ENCODE measurements at places on chromosomes 13 and 19.

DNA sequence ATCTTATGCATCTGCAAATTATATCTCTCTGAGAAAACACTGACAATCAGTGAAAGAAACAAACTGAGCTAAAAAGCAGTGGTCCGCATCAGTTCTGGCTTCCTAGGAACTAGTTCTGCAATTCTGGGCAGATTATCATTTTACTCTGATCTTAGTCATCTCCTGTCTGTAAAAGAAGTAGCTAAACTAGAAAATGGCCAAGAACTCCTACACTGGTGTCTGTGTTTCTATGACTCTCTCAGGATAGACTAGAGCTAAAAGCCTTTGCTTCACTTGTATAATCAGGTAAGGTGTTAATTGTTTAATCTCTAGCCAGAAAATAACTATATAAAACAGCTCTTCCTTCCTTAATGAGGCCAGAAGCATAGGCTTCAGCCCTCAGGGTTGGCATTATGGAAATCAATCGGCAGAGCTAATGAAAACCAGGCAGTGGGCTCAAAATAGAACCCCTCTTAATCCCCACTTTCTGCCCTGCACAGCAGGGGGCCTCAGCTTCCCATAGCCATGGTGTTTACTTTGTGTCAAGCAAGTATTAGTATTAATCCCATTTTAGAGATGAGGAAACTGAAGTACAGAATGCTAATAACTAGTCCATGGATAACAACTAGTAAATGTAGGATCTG is 459.2 kb downstream of the FGF14 start:
- DNase-seq: no peak
- no peak overlapping the region for H3K4me3 ChIP-seq
- H3K36me3 ChIP-seq: no peaks in the 10 kb centered on the region
- peaks cover 3% of the 10 kb centered on the region for H3K4me1 ChIP-seq
- no peaks in the 10 kb centered on the region for H3K27me3 ChIP-seq

DNA sequence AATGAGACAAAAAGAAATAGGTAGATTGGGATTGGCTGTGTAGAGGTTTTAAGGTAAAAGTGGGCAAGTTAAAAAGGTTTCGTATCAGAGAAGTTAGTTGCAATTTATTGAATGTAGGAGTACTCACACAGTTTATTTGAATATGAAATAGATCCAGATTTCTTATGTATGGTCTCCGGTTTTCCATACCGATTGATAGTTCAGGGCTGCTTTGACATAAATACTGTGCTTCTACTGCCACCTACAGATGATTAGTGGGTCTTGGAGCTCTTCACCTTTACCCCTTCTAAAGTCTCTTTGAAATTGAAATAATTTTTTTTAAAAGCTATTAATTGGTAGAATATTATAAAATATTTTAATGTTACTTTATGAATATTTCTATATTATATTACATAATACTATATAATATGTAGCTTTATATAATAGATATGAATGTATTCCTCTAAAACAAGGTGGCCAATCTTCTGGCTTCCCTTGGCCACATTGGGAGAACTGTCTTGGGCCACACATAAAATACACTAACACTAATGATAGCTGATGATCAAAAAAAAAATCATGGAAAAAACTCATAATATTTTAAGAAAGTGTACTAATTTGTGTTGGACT is 7.7 kb upstream of the GPR18 start:
- H3K36me3 ChIP-seq: no peaks in the 10 kb centered on the region
- H3K4me3 ChIP-seq: no peak overlapping the region
- no peak overlapping the region for H3K27ac ChIP-seq

GRCh38 chr19:39064405-39064804 is 19.8 kb upstream of the ACP7 start:
- H3K4me3 ChIP-seq: no peak overlapping the region
- H3K27me3 ChIP-seq: no peaks in the 10 kb centered on the region
- peak; percentile 7 for DNase-seq
- no peak overlapping the region for H3K27ac ChIP-seq
- no peaks in the 10 kb centered on the region for H3K36me3 ChIP-seq
- H3K4me1 ChIP-seq: no peaks in the 10 kb centered on the region

- H3K4me3 ChIP-seq: no peak overlapping the region
- no peaks in the 10 kb centered on the region for H3K27me3 ChIP-seq
- no peaks in the 10 kb centered on the region for H3K36me3 ChIP-seq
- no peak overlapping the region for H3K27ac ChIP-seq
- H3K4me1 ChIP-seq: no peaks in the 10 kb centered on the region
Measured at GRCh38 chr13:112928972-112929782, 39.8 kb upstream of the MCF2L start.

DNA sequence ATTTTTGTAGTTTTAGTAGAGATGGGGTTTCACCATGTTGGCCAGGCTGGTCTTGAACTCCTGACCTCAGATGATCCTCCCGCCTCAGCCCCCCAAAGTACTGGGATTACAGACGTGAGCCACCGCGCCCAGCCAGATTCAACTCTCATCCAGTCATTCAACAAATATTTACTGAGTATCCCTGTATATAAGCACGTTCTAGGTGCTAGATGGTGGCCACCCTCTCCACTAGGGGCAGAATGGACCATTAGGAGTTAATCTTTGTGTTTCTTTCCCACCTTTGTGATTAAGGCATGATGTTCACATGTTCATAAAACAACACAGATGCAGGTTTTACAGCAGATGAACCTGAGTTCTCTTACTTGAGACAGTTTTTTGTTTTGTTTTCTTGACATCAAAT is 7.3 kb downstream of the SHKBP1 start:
- peaks cover 11% of the 10 kb centered on the region for H3K36me3 ChIP-seq
- no peak overlapping the region for H3K27ac ChIP-seq
- no peaks in the 10 kb centered on the region for H3K4me1 ChIP-seq

DNA sequence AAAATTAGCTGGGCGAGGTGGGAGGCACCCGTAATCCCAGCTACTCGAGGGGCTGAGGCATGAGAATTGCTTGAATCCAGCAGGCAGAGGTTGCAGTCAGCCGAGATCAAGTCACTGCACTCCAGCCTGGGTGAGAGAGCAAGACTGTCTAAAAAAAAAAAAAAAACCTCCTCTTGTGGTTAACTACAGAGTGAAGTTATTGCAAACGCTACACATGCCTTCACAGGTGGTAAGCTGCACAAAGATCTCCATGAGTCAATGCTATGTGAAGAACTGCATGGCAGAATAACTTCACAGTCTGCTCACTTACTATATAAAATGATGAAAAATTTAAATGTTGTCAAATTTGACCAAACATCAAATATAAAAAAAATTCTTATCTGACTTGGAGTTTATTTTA is 436.8 kb downstream of the FGF14 start:
- no peaks in the 10 kb centered on the region for H3K27me3 ChIP-seq
- DNase-seq: no peak
- peaks cover 7% of the 10 kb centered on the region for H3K4me1 ChIP-seq
- no peak overlapping the region for H3K4me3 ChIP-seq
- H3K27ac ChIP-seq: no peak overlapping the region
- H3K36me3 ChIP-seq: no peaks in the 10 kb centered on the region

DNA sequence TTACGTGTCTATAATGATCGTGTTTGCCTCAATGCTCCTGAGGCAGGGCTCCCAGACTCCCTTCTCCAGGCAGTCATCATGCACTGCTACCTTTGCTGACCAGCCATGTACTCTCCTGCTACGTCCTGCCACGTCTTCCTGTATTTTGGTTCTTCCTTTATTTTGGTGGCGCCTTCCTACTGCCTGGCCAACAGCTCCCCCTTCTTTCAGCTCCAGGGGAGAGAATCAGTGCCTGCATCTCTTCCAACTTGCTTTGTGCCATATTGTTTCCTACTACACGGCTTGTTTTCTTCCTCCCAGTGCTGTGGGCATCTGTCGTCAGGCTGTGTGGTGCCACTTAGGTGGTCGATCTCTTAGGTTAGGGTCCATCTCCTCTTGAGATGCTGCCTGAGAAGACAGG is 96.2 kb downstream of the FGF9 start:
- no peaks in the 10 kb centered on the region for H3K27me3 ChIP-seq
- no peak overlapping the region for H3K27ac ChIP-seq
- no peaks in the 10 kb centered on the region for H3K36me3 ChIP-seq
- H3K4me3 ChIP-seq: no peak overlapping the region
- no peak for DNase-seq

DNA sequence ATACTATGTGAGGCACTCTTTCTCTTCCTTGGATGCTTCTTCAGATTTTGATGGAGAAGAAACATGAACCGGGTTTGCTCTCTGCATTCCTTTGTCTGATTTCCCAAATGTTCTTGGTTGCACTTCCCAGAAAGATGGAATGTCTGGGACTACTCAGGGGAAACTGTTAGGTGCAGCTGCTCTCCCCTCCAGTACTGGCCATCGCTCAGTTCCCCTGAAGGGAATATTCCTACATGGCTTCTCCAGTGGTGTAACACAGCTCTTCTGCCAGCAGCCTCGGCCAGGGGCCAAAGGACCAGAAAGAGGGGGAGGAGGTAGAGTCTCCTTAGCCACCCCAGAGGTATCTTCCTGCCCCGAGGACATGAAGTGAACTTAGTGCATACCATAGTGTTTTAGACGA is 33.5 kb upstream of the SPRY2 start:
- H3K4me1 ChIP-seq: no peaks in the 10 kb centered on the region
- no peaks in the 10 kb centered on the region for H3K27me3 ChIP-seq
- no peaks in the 10 kb centered on the region for H3K36me3 ChIP-seq
- no peak overlapping the region for H3K27ac ChIP-seq

GRCh38 chr13:31175847-31176532 is 14.3 kb upstream of the HSPH1 start:
- H3K4me3 ChIP-seq: no peak overlapping the region
- H3K4me1 ChIP-seq: no peaks in the 10 kb centered on the region
- DNase-seq: no peak
- H3K36me3 ChIP-seq: no peaks in the 10 kb centered on the region

DNA sequence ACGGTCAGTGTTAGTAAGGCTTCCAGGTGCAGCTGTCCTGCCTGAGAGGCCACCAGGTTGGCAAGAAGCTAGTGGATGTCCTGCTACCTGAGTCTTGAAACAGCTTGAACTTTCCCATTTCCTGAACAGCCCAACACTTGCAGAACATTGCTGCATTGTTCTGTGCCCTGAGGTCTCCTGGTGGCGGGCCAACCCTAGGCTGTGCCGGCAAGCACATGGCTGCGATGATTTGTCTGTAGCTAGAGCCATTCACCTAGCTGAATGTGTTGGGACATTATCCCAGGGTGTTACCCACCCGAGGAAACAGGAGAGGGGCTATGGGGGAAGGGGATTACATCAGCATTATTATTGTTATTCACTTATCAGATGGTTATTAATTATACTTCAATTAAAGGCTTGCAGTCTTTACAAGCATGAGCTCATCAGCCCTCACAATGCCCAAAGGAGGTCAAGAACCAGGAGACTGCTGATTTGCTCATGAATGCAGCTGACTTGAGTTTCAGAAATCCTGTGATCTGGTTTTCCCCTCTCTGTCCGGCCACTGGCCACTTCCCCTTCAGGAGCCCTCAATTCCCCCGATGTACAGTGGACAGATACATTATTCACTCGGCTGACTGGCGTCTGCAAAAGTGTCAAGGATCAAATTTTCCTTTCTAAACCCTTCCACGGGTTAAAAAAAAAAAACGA is 187.6 kb upstream of the TSC22D1 start:
- no peak for DNase-seq
- no peaks in the 10 kb centered on the region for H3K36me3 ChIP-seq
- H3K27ac ChIP-seq: no peak overlapping the region
- no peaks in the 10 kb centered on the region for H3K27me3 ChIP-seq
- no peak overlapping the region for H3K4me3 ChIP-seq

DNA sequence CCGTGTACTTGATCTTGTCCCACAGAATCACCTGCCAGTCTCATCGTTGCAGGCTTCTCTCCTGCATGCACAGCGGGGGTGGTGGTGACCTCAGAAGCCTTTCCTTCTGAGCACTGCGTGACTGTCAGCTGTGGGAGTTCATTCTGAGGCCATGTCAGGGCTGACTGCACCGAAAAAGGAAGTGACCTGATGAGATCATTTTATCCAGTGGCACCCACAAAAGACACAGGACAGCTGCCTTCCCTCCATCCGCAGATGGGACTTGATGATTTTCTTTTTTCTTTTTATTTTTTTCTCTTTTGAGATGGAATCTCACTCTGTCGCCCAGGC is 89.7 kb downstream of the RAB20 start:
- H3K36me3 ChIP-seq: peaks cover 4% of the 10 kb centered on the region
- no peak overlapping the region for H3K27ac ChIP-seq
- no peaks in the 10 kb centered on the region for H3K27me3 ChIP-seq
- no peak overlapping the region for H3K4me3 ChIP-seq
- no peak for DNase-seq
- H3K4me1 ChIP-seq: no peaks in the 10 kb centered on the region

DNA sequence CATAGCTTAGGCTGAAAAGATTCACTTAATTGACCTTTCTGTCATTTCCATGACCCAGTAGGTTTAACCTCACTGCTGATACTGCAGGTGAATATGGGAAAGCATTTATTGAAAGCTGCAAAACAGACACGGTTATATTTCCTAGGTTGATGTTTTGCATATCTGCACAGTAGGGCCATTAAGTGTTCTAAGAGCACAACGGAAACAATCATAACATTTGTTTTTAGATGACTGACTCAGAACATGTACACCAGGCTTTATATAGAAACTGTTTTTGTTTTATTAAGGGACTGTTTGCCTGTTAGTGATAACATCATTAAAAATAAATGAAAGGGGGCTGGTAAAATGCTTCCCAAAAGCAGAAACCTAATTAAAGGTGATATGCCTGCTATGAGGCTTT is 367.8 kb downstream of the DACH1 start:
- H3K27ac ChIP-seq: no peak overlapping the region
- no peaks in the 10 kb centered on the region for H3K36me3 ChIP-seq
- H3K4me1 ChIP-seq: no peaks in the 10 kb centered on the region
- H3K4me3 ChIP-seq: no peak overlapping the region
- no peaks in the 10 kb centered on the region for H3K27me3 ChIP-seq
- no peak for DNase-seq

- H3K27me3 ChIP-seq: no peaks in the 10 kb centered on the region
- no peak overlapping the region for H3K27ac ChIP-seq
- DNase-seq: peak; percentile 63
- no peaks in the 10 kb centered on the region for H3K4me1 ChIP-seq
- H3K4me3 ChIP-seq: no peak overlapping the region
Measured at GRCh38 chr13:29454931-29455481, 140.5 kb downstream of the SLC7A1 start.

GRCh38 chr19:47107953-47108746 is 5.4 kb downstream of the ZC3H4 start:
- peak overlapping the region; percentile 92 for H3K4me3 ChIP-seq
- H3K4me1 ChIP-seq: peaks cover 31% of the 10 kb centered on the region
- peak overlapping the region; percentile 96 for H3K27ac ChIP-seq
- DNase-seq: no peak
- no peaks in the 10 kb centered on the region for H3K36me3 ChIP-seq

GRCh38 chr19:46728208-46728607 is 11.3 kb upstream of the PRKD2 start:
- H3K4me3 ChIP-seq: no peak overlapping the region
- H3K4me1 ChIP-seq: no peaks in the 10 kb centered on the region
- no peak overlapping the region for H3K27ac ChIP-seq
- peaks cover 15% of the 10 kb centered on the region for H3K36me3 ChIP-seq
- H3K27me3 ChIP-seq: no peaks in the 10 kb centered on the region
- DNase-seq: no peak

DNA sequence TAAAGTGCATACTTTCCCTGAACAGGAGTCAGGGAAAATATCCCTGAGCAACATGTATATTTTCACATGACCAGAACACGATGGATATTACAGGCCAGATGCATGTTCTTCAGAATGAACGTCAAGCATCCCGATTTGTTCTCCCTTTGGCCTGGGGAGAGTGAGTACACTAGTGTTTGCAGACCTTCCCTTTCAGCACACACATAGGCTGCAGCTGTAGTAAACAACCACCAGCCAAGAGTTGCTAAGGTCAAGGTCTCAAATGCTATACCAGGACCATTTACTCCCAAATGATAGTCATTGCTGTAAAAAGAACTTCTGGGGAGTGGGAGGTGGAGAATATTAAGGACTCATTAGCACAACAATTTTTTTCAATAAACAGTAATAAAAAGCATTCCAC is 3.0 kb downstream of the KLF12 start:
- H3K27me3 ChIP-seq: peaks cover 7% of the 10 kb centered on the region
- no peak for DNase-seq
- peaks cover 9% of the 10 kb centered on the region for H3K4me1 ChIP-seq
- no peak overlapping the region for H3K27ac ChIP-seq
